NCI-H446 treated with DMSO at 0.1 percent for 48 hours (cell line): ENCODE measurements at places on chromosomes 12 and 14.

- no peak for DNase-seq
These were observed 186.6 kb upstream of the PLEKHG7 start for GRCh38 chr12:92516277-92516600.

DNA sequence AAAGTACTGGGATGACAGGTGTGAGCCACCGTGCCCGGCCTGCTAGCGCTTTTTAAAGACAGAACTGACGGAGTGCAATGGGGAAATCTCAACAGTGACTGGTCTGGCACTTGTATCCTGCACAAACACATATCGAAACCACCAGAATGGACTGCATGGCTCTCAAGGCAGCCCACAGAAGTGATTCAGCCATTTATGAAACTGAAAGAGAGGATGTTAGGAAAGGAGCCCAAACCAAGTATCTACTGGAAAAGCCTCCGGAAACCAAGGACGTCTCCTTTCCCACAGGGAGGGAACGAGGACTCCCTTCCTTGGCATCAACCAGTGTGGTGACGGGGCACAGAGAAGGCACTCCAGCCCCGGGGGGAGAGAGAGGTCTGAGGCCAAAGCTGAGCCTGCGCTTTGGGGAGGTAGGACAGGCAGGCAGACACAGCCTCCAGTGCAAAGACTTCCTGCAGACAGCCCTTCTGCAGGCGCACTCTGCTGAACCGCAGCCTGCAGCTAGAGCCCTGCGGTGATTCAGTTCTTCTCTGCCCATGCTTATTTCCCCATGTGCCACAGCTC, 16.5 kb downstream of the SLC15A4 start:
- no peak for DNase-seq

- DNase-seq = no peak
These were observed 47.4 kb downstream of the SUSD6 start for GRCh38 chr14:69658664-69659261.

GRCh38 chr12:9851927-9852326, 17.2 kb downstream of the CLEC2B start:
- no peak for DNase-seq

DNA sequence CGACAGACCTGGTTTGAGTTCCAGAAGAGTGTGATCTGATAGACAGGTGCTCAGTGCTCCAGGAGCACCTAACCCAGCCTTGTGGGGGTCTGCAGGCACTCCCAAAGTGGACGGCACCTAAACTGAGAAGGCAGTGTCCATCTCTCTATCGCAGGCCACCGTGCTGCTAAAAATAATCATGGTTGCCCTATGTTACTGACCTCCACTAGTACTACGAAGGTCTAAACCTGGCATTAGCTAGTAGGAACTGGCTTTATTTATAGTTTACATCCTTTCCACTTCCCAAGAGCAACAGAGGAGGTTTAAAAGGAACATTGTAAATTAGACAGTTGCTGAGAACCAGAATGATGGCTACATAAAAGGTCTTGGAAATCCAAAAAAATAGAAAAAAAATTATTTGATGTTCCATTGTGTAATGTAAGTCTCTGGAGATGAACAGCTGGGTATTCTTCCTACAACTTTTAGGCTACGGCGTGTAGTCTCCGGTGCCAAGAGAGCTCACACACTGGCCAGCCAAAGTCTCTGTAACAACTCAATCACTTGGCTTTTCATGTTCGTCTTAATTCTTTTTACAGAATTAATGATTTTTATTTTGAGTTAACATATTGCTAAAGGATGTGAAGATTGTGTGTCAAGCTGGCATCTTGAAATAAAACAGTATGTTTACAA, 27.3 kb downstream of the PPFIBP1 start:
- DNase-seq = no peak
